Amygdala (tissue), 56 donors: ENCODE measurements at places on chromosomes 16 and 17.

- DNase-seq, result no peak
These were observed 7.6 kb downstream of the TBC1D16 start for GRCh38 chr17:80028030-80028429.

- DNase-seq, result no peak
These were observed 59.5 kb upstream of the CDC42EP4 start for GRCh38 chr17:73371285-73371684.

- DNase-seq, result no peak
These were observed 107.6 kb upstream of the MED13 start for GRCh38 chr17:62172492-62173291.

- DNase-seq, result no peak
These were observed 56.1 kb downstream of the ACSM2B start for GRCh38 chr16:20520103-20520502.

GRCh38 chr16:86519649-86520316 is 9.5 kb downstream of the FOXF1 start:
- DNase-seq, result peak; percentile 66

DNA sequence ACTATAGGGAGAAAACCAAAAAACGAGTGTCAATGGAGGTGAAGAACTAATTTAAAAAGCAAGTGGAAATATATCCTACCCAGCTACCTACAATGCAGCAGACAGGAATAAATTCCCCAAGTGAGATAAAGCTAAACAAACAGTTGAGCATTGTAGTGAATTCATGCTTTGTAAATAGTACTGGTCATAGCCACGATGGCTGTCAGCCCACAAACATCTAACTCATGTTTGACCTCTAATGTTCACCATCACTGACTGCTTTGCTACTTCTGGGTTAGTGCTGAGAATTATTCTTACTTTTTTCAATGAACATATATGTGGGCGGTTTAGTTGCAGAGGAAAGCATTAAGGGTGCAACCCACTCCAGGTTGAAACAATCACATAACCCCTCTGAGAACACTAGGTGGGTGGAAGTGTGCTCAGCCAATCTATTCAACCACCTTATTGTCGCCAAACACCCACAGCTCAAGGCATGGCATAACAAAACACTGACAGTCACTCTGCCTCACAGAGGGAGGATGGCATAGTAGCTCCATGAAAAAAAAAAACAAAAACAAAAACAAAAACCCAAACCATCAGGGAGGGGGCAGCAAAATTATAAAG is 264.1 kb downstream of the ZFHX3 start:
- no peak for DNase-seq

GRCh38 chr17:34314279-34314678 is 5.0 kb upstream of the CCL8 start:
- DNase-seq, result no peak

- peak; percentile 44 for DNase-seq
These were observed at the start of gene ITGB4 for GRCh38 chr17:75720656-75721462. Gene ITGB4 (plus strand): TSS chr17:75721459. CDS start chr17:75724704, 3,245 bp downstream.

GRCh38 chr17:66312912-66313311 is 10.5 kb downstream of the PRKCA start:
- no peak for DNase-seq

- DNase-seq, result peak; percentile 66
These were observed 6.7 kb downstream of the GIT1 start for GRCh38 chr17:29582772-29583171.

- DNase-seq, result peak; percentile 24
These were observed 1.3 kb downstream of the ZNF821 start for GRCh38 chr16:71882505-71883167.

DNA sequence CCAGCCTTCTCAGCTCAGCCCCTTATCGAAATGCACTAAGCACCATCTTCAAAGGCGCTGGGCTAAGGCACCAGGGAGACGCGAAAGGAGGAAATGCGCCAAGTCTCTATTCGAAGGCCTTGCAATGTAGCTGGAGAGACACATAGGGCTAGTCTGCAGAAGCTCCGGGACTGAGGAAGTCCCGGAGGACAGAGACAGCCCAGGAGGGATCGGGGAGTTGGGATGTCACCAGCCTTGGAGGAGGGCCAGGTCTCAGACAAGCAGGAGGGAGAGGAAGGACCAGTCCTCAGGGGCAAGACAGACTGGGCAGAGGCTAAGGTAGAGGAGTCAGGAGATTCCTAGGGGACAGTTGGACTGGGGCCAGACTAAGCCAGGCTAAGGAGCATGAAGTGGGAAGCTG is 8.5 kb downstream of the C17orf100 start:
- no peak for DNase-seq

GRCh38 chr16:817001-817906 is 16.7 kb upstream of the GNG13 start:
- no peak for DNase-seq

DNA sequence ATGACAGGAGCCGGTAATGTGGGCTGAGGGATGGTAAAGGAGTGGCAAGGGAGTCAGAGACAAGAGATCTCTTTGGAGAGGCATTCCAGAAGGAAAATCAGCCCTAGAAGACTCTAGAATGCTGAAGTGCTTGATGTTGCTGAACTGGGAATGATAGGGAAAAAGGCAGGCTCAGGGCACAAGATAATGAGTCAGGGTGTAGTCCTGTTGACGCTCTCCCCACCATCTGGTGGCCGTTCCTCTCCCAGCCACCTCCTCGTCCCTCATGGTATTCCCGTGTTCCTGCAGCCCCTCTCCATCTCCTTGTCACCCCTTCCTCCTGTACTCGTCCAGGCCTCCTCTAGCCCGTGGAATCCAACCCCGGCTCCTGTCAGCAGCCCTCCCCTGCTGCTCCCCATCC is 11.1 kb upstream of the ALDOA start:
- DNase-seq, result no peak

GRCh38 chr16:57446531-57447185 is 527 bp downstream of the CIAPIN1 start:
- DNase-seq, result no peak

- peak; percentile 68 for DNase-seq
These were observed 209.7 kb downstream of the RBFOX3 start for GRCh38 chr17:79400989-79401703.

- DNase-seq, result no peak
These were observed 20.5 kb downstream of the MPHOSPH6 start for GRCh38 chr16:82149536-82149935.

DNA sequence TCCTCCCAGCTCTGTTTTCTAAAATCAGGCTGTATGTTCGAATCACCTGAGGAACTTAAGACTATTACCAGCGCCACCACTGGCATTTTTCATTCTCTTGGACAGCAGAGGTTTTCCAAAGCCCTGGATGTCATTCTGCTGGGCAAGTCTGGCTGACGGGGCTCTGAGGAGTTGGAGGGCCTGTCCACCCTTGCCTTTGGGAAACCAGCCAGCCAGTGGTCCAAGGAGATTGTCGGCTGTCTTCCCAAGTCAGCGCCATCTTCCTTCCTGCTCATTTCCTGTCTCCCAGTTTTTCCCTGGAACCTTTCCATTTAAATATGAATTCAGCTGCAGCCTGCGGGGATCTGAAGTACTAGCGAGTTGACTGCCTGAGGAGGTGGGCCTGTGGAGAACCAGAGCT is 258.3 kb downstream of the PRKCA start:
- no peak for DNase-seq

DNA sequence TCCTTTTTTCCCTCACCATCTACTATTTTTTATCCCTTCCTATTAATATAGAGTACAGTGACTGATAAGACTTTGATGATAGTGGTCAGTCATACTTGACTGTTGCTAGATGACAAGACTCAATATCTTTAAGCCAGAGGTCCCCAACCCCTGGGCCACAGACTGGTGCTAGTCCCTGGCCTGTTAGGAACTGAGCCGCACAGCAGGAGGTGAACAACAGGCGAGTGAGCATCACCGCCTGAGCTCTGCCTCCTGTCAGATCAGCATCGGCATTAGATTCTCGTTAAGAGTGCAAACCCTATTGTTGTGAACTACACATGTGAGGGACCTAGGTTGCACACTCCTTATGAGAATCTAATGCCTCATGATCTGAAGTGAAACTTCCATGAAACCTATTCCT is 341.3 kb downstream of the BCAS3 start:
- DNase-seq, result no peak

- no peak for DNase-seq
These were observed 109.3 kb upstream of the SOX9 start for GRCh38 chr17:72011561-72011960.

- no peak for DNase-seq
These were observed 45.1 kb downstream of the MYH11 start for GRCh38 chr16:15811481-15812400.

- no peak for DNase-seq
These were observed 134.5 kb upstream of the CHMP6 start for GRCh38 chr17:80856863-80857755.

DNA sequence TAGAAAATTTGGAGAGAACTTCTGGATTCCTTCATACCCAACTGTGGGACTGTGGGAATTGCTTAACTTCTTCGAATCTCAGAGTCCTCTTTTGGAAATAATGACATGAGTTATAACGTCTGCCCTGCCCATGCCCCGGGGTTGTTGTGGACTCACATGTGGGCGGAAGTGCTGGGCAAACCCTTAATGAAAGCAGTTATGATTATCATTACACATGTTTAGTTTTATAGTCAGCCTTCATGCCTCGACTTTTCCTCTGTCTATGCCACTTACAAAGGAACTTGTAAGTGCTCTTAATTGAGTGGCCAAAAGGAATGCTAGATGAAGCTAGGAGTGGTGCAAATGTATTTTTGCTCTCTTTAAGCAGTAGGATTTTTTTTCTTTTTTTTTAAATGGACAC is 3.9 kb downstream of the KRT27 start:
- no peak for DNase-seq

- DNase-seq, result no peak
These were observed 38.1 kb downstream of the LGALS9 start for GRCh38 chr17:27669136-27669535.

DNA sequence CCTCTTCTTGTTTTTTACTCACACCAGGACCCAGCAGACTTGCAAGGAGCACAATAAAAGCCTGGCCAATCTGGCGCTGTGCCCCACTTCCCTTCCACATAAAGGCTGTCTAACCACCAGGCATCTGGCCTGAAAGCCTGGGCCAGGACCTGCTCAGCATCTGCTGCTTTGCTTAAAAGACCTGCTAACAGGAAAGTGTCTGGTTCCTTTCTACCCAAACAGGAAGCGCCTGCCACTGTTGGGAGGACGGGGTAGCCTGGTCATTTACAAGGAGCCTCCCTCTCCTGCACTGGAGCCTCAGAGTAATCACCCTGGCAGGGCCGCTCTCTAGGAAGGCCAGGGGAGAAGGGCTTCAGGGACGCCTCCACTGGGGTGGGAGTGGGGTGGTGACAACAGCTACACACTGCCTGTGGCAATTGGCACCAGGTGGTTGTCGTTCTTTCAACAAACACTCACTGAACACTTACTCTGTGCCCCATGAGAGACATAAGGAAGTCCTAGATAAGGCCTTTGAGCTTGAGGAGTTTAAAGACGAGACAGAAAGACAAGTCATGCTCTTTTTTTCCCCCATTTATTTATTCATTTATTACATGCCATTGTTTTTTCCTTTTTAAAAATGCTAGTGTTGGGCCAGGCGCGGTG is 6.3 kb upstream of the MMP28 start:
- DNase-seq, result peak; percentile 73

GRCh38 chr17:43070872-43071271 is 45.8 kb downstream of the RND2 start:
- no peak for DNase-seq

GRCh38 chr16:70711211-70712031 is 25.6 kb upstream of the MTSS2 start:
- no peak for DNase-seq
